ENCODE measurements at places on chromosomes 5 and 9.
A peak's percentile ranks its signal among the peaks of the same experiment; 100 is the strongest.

DNA sequence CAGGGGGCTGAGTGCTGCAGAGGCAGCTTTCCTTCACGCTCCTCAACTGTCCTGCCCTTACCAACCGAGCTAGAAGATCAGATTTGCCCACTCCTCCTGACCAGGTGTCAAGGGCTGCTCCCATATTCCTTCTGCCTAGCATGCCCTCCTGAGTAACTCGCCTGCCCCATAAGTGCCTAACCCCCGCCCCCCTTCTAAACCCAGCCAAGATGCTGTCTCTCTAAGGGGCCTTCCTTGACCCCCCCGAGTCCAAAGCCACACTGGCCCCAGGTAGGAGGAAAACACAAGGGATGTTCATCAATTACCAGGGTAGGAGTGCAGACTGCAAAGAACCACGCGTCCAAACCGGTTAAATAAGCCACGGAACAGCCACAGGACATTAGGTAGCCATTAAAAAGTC, 4.8 kb downstream of the CCDC69 start:
- H3K27ac ChIP-seq, result peak overlapping the region; percentile 98
- H3K4me1 ChIP-seq, result peaks cover 96% of the 10 kb centered on the region
- no peak overlapping the region for H3K4me3 ChIP-seq
- H3K27me3 ChIP-seq, result no peaks in the 10 kb centered on the region

GRCh38 chr5:1702318-1702717, 97.3 kb downstream of the MRPL36 start:
- H3K27ac ChIP-seq, result no peak overlapping the region
- no peak overlapping the region for H3K4me3 ChIP-seq
- H3K27me3 ChIP-seq, result peaks cover 24% of the 10 kb centered on the region
- no peaks in the 10 kb centered on the region for H3K4me1 ChIP-seq
- no peaks in the 10 kb centered on the region for H3K36me3 ChIP-seq

GRCh38 chr5:84239494-84239893, 145.2 kb downstream of the EDIL3 start:
- no peak for DNase-seq
- no peaks in the 10 kb centered on the region for H3K27me3 ChIP-seq
- no peak overlapping the region for H3K4me3 ChIP-seq
- no peak overlapping the region for H3K27ac ChIP-seq
- no peaks in the 10 kb centered on the region for H3K4me1 ChIP-seq

GRCh38 chr9:91077624-91078368, 276.2 kb downstream of the SYK start:
- no peak overlapping the region for H3K27ac ChIP-seq
- no peak for DNase-seq
- no peak overlapping the region for H3K4me3 ChIP-seq
- no peaks in the 10 kb centered on the region for H3K4me1 ChIP-seq

DNA sequence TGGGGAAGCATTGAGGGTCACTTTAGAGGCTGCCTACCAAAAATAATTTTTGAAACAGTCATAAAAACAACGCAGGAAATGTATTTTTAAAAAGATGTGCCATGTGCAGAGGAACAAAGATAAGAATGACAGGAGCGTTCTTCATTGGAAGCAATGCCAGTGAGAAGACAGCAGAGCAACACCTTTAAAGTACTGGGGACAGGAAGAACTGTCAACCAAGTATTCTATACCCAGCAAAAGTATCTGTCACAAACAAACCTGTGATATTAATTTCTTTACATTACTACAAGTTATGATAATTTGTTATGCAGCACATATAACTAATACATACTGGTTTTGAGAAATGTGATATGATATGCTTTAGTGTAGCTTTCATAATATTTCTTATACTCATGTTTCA, 675.6 kb downstream of the IRX1 start:
- H3K36me3 ChIP-seq, result no peaks in the 10 kb centered on the region
- H3K27me3 ChIP-seq, result no peaks in the 10 kb centered on the region
- no peak for DNase-seq
- H3K4me1 ChIP-seq, result no peaks in the 10 kb centered on the region
- H3K27ac ChIP-seq, result no peak overlapping the region
- no peak overlapping the region for H3K4me3 ChIP-seq

- H3K4me1 ChIP-seq, result no peaks in the 10 kb centered on the region
- no peak overlapping the region for H3K4me3 ChIP-seq
- H3K36me3 ChIP-seq, result no peaks in the 10 kb centered on the region
- DNase-seq, result no peak
Measured at GRCh38 chr5:27318701-27319100, 280.3 kb upstream of the CDH9 start.

- H3K4me3 ChIP-seq, result no peak overlapping the region
- H3K36me3 ChIP-seq, result no peaks in the 10 kb centered on the region
- no peaks in the 10 kb centered on the region for H3K27me3 ChIP-seq
- no peak for DNase-seq
Measured at GRCh38 chr5:152869971-152870370, 464.9 kb upstream of the NMUR2 start.

DNA sequence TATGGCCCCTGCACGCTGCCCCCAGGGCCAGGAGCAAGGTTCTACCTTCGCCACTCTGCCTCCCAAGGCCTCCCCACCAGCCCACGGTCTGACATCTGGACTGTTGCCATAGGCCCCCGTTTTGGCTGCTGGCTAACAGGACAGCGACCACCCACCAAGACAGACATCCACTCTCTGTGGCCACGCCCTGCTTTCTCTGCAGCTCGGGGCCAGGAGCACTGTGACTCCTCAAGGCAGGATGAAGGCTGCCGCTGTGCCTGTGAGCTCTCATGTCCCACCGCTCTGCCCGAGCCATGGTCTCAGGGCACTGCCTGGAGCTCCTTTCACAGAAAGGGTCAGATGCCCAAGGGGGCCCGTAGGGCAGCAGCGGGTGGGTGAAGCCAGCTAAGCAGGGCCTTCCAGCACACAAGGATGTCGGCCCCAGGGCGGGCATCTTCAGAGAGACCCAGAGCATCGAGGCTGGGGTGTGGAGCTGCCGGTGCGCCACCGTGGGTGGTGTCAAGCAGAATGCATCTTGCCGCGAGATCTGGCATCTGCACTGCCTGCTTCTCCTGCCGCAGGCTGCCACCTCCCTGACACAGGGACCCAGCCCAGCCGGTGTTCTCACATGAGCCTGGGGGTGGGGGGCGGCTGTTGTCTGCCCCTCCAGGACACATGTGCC, 92.2 kb upstream of the ADAMTS2 start:
- peak; percentile 72 for DNase-seq
- no peaks in the 10 kb centered on the region for H3K36me3 ChIP-seq
- no peak overlapping the region for H3K4me3 ChIP-seq
- H3K4me1 ChIP-seq, result no peaks in the 10 kb centered on the region

- H3K27me3 ChIP-seq, result no peaks in the 10 kb centered on the region
- H3K27ac ChIP-seq, result no peak overlapping the region
- no peak overlapping the region for H3K4me3 ChIP-seq
- no peaks in the 10 kb centered on the region for H3K4me1 ChIP-seq
Measured at GRCh38 chr5:89351975-89352374, 469.0 kb upstream of the MEF2C start.

DNA sequence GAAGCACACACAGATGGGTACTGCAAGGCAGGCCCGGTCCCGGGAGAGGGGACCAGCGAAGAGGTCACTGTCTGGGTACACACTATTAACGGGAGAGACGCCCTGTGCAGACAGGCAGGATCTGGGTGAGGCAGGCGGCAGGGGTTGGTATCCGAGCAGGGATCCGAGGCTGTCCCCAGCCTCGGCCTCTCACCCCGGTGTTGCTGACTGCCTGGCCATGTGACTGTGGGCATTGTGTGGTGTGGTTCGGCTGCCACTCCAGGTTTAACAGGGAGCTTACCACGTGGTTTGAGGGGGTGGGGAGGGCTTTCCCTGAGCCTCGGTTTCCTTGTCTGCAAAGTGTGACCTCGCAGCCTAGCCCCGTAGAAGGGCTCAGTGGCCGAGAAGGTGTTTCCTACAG, 11.1 kb upstream of the RALGDS start:
- H3K27me3 ChIP-seq, result no peaks in the 10 kb centered on the region
- H3K36me3 ChIP-seq, result no peaks in the 10 kb centered on the region
- DNase-seq, result no peak
- peaks cover 84% of the 10 kb centered on the region for H3K4me1 ChIP-seq

DNA sequence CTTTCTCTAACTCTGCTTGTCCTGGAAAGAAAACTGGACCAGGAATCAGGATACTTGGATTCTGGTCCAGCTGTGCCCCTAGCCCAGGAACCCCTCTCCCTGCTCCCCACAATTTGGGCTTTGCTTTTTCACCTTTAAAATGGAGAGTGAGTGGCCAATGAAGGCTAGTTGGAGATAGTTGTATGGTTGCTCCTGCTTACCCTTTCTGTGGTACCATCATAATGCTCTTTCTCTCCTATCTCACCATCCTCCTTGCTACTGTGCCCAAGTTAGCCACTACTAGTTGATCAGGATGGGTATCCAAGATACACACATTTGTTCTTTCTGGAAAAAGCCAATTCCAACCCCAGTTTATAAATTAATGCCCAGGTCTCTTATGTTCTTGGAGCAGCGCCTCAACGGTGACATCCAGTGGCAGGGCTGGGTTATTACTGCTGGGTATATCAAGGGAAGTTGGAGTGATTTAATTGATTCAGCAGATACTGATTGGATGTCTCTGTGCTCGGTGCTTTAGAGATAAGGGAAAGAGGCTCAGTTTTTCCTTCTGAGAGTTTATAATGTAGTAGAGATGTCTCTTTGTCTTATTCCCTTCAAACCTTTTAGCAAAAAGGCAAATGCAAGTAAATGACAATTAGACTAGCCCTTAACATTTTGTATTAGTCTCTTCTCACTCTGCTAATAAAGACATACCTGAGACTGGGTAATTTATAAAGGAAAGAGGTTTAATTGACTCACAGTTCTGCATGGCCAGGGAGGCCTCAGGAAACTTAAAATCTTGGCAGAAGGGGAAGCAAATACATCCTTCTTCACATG, 38.5 kb downstream of the FAXDC2 start:
- peak; percentile 86 for DNase-seq
- H3K4me3 ChIP-seq, result no peak overlapping the region
- H3K27ac ChIP-seq, result peak overlapping the region; percentile 65

DNA sequence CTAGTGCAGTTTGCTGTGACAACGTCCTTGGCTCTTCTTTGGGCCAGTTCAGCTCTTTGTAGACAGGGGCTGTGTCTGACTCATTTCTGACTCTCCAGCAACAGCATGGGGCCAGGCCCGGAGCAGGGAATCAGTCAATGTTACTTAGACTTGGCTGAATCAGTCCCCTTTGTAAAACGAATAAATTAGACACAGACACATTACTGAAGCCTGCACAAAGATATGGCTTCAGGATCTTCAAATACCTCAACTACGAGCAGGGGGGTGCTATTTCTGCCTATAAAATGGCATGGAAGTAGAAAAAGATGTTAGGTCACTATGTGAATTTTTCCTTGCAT, 204.7 kb downstream of the TTLL11 start:
- H3K27me3 ChIP-seq, result no peaks in the 10 kb centered on the region
- DNase-seq, result no peak
- no peaks in the 10 kb centered on the region for H3K36me3 ChIP-seq
- H3K4me1 ChIP-seq, result peaks cover 3% of the 10 kb centered on the region

DNA sequence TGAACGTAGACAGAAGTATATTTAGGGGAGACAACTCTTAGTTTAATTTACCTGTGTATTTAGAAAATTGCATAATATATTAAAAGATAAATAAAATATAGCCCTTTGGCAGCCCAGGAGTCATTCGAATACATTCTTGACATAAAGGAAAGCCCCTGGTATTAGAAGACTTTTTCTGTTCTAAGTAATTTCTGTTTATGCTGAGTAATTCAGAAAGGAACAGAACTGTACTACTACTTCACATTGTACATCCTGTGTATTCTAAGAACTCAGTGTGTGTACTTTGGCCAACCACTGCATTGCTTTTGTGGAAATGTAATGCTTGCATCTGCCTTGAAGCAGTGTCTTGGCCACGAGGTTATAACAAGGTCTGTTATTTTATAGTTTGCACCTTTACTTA, 136.4 kb downstream of the KDM4C start:
- no peaks in the 10 kb centered on the region for H3K27me3 ChIP-seq
- no peak overlapping the region for H3K4me3 ChIP-seq
- H3K27ac ChIP-seq, result no peak overlapping the region
- H3K36me3 ChIP-seq, result peaks cover 27% of the 10 kb centered on the region
- no peak for DNase-seq

- H3K4me3 ChIP-seq, result no peak overlapping the region
- H3K27ac ChIP-seq, result no peak overlapping the region
- DNase-seq, result no peak
- H3K27me3 ChIP-seq, result no peaks in the 10 kb centered on the region
Measured at GRCh38 chr5:71637133-71637532, 50.0 kb downstream of the MCCC2 start.

GRCh38 chr5:56525113-56525512, 290.2 kb upstream of the MAP3K1 start:
- no peak overlapping the region for H3K27ac ChIP-seq
- no peaks in the 10 kb centered on the region for H3K27me3 ChIP-seq
- H3K4me1 ChIP-seq, result peaks cover 13% of the 10 kb centered on the region
- H3K36me3 ChIP-seq, result no peaks in the 10 kb centered on the region
- no peak overlapping the region for H3K4me3 ChIP-seq
- DNase-seq, result no peak

DNA sequence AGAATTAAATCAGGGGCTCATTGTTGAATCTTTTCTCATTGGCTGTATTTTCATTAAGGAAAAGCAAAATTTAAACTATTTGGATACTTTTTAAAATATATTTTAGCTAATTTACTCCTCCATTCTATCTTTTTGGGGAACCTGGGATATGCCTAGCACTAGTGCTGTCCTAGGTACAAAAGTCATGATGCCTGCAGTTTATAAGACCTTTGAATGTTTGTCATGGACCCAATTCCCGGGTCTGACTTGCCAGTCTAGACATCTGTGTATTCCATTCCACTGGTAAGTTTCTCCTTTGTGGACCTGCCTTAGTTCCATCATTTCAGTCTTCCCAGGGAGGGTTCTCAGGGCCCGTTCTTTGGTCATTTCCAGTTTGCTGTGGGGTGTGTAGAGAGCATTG, 63.0 kb downstream of the WWC1 start:
- no peaks in the 10 kb centered on the region for H3K36me3 ChIP-seq
- H3K4me3 ChIP-seq, result no peak overlapping the region
- H3K27me3 ChIP-seq, result no peaks in the 10 kb centered on the region
- no peaks in the 10 kb centered on the region for H3K4me1 ChIP-seq

DNA sequence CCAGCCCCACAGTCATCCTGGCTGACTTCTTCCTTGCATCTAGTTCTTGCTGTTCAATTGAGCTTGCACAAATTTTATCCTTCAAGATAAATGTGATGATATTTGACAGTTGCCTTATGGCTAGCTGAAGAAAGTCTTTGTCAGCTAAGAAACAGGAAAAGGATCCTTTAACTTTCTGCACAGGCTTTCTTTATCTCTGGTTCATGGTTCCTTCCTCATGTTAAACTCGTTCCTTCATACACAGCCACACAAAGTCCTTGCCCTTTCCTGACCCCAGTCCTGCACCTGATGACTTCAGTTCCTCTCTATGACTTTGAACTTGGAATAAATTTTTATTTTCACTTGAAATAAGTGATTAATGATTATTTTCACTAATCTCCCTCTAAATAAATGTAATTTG, 132.5 kb upstream of the PRSS3 start:
- H3K4me3 ChIP-seq, result no peak overlapping the region
- no peaks in the 10 kb centered on the region for H3K4me1 ChIP-seq
- no peak for DNase-seq
- no peaks in the 10 kb centered on the region for H3K27me3 ChIP-seq

Data from spleen (tissue), 13 donors.